ENCODE measurements at places on chromosomes 1 and 21.

DNA sequence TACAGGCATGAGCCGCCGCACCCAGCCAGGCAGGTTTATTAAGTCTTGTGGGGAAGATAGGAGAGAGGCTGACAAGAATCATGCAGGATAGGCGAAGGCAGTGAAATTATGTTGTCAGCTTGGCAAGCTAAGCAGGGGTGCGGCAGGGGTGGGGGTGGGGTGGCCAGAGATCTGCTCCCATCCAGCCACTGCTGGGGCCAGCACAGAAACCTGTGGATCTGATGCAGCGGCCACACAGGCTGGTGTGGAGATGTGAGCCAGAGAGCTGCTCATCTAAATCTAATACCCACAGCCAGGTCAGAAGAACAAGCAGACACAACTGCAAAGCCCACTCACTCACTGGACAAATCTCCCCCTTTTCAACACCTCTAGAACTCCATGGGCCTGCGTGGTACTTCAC, 68.7 kb downstream of the KCTD3 start:
- DNase-seq, result no peak

GRCh38 chr1:171850651-171851350, 9.5 kb downstream of the DNM3 start:
- DNase-seq, result no peak

GRCh38 chr1:154420961-154421924, 16.1 kb downstream of the IL6R start:
- no peak for DNase-seq

- no peak for DNase-seq
Measured at GRCh38 chr1:29343476-29343875, 107.2 kb downstream of the PTPRU start.

DNA sequence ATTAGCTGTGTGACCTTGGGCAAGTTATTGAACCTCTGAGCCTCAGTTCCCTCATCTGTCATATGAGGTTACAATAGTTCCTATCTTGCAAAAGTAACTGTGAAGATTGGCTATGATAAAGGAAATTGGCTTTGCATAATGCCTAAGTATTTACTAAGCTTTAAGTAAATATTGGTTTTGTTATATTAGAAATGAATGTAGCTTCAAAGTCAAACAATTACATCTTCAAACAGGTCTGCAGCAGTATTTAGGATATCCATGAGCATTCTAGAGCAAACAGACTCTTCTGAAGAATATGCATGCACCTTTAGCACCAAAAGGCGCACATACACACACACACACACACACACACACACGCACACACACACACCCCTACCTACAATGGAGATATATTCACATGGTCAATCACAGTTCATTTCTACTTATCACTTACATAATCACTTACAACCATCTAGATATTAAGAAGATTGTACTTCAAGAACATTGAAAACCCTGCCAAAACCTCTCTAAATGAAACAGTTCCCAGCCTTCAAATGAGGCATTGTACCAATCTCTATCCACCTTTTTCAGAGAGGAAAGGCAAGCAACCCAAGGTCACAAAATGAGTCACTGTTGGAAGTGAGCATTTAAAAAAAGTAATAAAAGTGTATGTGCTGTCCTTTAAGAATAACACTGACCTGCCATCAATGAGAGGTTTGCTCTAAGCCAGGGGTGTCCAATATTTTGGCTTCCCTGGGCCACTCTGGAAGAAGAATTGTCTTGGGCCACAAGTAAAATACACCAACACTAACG, 13.4 kb upstream of the FAM43B start:
- DNase-seq, result no peak

DNA sequence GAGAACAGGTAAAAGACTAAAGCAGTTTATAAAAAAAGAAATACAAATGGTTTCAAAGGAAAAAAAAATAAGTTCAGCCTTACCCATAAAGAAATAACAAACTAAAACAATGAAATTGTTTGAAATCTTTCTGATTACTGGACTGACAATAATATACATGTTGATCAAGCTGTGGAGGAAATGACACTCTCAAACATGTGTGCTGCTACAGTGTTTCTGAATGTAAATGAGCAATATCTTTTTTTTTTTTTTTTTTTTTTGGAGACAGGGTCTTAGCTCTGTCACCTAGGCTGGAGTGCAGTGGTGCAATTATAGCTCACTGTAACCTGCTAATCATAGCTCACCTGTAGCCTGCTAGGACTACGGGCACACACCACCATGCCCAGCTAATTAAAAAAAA, 6.5 kb downstream of the EPS15 start:
- DNase-seq, result no peak

DNA sequence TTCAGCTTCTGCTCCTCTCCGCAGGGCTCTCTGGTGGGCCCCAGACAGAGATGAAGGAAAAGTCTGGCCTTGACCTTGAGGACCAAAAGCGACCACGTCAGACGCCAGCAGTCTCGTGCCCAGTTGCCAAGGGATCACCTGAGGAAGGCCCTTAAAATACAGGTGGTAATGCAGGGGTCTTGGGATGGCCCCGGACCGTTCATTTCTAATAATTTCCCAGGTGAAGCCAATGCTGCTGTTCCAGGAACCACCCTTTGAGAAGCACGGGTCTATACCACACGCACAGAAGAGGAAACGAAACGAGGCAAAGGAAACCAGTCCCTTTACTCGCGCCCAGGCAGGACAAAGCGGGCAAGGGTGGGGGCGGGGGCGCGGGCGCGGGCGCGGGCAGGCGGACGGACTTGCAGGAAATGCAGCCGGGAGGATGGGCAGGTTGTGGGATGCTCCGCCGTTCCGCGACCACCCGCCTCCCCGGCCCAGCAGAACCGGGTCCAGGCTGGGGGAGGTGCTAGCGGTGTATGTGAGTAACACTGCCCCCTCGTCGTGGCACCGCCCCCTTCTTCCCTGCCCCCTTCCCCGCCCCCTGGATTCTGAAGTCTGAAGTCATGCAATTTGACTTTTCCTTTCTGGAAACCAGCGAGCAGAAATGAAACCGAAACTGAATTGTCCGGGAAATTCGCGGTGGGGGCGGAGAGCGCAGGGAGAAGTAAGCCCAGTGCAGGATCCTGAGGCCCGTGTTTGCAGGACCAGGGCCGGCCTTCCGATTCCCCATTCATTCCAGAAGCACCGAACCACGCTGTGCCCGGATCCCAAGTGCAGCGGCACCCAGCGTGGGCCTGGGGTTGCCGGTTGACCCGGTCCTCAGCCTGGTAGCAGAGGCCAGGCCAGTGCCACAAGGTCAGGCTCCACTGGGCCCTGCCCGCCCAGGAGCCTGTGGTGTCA, 5.8 kb upstream of the MX1 start:
- peak; percentile 48 for DNase-seq

DNA sequence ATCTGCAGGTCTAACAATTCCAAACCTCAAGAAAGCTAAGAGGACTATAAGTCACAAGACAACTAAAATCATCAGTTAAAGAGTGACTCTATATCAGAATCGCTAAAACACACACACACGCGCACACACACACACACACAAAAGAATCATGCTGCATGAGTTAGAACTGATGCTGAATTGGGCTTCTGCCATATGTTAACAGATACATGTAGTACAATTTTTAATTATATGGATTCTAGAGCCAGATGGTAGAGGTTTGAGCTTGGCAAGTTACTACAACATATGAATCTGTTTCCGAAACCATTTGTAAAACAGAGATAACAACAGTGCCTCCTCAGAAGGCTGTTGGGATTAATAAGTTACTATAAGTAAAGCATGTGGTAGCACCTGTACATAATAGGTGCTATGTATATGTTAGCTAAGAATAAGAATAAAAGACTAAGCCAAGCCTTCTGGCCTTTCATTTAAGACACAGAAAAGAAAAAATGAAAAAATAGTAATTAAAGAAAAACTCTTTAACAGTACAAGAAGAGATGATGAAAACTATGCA, 17.9 kb downstream of the EPRS1 start:
- no peak for DNase-seq

- no peak for DNase-seq
Measured at GRCh38 chr1:3783651-3784474, 11.3 kb downstream of the SMIM1 start.

- DNase-seq, result no peak
Measured at GRCh38 chr1:112264553-112264952, 131.5 kb upstream of the CTTNBP2NL start.

DNA sequence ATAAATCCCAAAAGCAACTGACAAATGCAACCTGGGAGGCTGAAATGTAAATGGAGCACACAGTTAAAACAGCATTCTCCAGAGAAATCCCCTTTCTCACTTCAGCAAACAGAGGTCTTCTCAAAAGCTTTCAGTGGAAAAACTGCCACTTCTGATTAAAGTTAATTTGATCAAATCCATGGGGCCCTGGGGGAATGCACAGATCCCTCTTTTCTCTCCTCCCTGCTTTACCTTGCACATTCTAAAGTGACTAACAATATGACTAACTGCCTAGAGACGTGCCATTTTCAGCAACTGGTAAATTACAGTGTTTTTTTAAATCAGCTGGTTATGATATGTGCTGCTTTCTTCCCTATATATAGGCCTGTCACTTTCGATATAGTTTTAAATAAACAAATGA, 142.5 kb downstream of the RERE start:
- no peak for DNase-seq

DNA sequence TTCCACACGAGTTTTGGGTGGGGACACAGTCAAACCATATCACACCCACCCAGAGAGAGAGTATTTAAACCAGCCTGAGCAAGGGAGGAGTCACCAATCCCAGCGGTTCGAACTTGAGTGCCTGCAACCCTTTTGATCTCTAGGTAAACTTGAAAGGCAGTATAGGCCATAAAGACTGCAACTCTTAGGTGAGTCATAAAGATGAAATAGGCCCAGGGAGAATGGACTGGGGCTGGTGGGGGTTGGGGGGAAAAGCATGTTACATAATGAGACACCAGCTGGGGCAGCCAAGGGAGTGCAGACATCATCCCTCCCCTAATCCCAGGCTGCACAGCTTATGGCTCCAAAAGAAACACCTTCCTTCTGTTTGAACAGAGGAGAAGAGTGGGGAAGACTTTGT, 99.8 kb upstream of the LHX8 start:
- DNase-seq, result no peak

- no peak for DNase-seq
Measured at GRCh38 chr1:29684141-29684540, 447.8 kb downstream of the PTPRU start.

DNA sequence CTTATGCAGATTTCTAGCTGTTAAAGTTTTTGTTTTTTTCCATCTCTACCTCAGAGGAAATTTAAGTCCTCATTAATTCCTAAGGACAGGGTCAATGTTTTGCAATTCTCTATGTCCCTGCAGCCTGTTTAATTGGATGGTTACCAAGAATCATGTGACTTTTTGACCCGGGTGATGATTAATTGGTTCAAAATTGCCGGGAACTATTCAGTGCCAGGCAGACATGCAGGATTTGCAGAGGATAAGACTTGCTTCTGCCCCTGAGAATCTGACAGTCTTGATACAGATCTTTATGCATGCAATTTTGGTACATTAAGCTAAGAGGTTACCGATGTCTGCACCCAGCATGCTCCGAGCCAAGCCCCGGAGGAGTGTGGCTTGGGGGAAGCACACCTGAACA, 87.9 kb downstream of the PLPP3 start:
- DNase-seq, result no peak

DNA sequence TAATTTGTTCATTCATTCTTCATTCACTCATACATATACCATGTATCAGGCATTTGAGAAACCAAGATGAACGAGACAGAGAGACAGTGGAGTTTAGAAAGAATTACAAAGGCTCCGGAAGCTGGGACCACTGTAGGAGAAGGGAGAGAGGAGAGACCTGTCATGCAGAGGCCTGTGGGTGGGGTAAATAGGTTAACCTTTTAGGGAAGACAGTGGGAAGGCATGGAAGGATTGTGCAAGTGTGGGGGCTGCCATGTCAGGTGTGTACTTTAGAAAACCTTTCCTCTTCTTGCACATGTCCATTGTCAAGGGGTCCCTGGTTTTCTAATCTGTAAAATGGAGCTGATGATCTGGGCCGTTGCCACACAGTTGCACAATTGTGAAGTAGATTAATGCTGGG, 44.2 kb upstream of the POU3F1 start:
- no peak for DNase-seq

DNA sequence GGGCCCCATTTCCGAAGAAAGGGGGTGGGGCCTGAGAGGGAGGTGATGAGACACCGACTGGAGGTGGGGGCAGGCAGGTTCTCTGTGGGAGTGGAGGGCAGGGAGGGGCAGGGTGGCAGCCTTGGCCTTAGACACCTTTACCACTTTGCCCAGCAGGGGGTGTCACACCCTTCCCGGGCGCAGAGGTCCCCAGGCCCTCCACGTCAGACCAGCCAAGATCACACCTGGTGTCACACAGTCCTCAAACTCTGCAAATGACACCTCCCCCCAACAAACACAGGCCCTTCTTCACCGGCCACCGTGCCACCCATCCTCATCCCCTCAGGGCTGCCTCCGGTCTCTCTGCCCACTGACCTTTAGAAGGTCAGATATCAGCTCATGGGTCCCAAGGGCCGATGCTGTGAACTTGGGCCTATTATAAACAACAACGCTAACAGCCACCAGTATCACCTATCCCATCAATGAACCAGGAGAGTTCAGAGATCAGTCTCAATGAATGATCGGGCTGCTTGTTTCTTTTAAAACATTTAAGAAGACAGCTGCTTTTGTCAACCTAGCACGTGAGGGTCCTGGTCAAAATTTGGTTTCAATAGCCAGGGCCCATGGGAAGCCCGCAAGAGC, 103.9 kb downstream of the CASZ1 start:
- DNase-seq, result peak; percentile 47

GRCh38 chr1:7613106-7613850, 157.8 kb upstream of the VAMP3 start:
- no peak for DNase-seq

- DNase-seq, result peak; percentile 50
Measured at GRCh38 chr1:112718691-112719418, 3.7 kb upstream of the PPM1J start.

DNA sequence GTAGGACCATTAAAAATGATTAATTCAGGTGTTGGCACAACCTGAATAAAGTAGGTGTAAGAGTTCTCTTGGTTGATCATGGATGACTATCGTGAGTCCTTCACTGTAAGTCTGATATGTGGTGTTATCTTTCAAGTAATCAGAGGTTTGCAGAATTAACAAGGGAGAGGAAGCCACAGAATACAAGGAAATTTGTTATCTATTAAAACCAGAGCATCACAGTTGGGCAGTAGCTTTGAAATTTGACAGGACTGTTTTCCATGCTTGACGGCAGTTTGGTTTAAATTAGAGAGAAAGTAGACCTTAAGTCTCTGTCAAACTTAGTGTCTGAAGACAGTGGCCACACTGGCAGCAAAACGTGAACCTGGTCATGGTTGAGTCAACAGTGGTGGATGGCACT, 139.5 kb upstream of the KCNK2 start:
- DNase-seq, result no peak

DNA sequence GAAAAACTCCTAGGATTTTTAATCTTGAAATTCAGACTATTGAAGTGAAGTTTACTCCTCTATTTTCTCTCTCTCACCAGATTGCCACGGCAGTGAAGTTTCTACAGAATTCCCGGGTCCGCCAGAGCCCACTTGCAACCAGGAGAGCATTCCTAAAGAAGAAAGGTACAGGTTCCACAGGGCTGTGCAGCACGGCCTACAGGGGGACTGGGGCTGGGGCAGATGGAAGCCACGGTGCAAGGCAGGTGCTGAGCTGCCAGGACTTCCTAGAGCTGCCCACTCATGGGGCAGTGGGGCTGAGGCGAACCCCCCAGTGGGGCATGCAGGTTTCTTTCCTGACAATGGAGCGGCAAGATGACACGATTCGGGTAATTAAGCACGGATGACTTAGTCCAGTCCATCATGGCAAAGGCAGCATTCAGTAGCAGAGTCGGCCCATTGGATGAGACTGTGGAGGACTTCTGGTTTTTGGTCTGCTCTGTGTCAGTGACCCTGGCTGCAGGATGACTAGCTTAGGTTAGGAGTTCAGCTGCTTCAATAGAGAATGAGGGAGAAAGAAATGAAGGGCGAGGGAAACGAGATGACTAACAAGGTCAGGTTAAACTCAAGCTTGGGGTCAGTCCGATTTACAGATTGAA, 61.5 kb downstream of the PEX14 start:
- no peak for DNase-seq

All from stimulated activated CD8-positive, alpha-beta memory T cell treated with anti-CD3 and anti-CD28 coated beads, Interleukin-4, amount 100 ng/mL, for 1 hour (primary cell).